ENCODE measurements at places on chromosomes 3 and 15.

GRCh38 chr3:112000966-112001365 is 2.2 kb downstream of the TAGLN3 start:
- DNase-seq: no peak

DNA sequence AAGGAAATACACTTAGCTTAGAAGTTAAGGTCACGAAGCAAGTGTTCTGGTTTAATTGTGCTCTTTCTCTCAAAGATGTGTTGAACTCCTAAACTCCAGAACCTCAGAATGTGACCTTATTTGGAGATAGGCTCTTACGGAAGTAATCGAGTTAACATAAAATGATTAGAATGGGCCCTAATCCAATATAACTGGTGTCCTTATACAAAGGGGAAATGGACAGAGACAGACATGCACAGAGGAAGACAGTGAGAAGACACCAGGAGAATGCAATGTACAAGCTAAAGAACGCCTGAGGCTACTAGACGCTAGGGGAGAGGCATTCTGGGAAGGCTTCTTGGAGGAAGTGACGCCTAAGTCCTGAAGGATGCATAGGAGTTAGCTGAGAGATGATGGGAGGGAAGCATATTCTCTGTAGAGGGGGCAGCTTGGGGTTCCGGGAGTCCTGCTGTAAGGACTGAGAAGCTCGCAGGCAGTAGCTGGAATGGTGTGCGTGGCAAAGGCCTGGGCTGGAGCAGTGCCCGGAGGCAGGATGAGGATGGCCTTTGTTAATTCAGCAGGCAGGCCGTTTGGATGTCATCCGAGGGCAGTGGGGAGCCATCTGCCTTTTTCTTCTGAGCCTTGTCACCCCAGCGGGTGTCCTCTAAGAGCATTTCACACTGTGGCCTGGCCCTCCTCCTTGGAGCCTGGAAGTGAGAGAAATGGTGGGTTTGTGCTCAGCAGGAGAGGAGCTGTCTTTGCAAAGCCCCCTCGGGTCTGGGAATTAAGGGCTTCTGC is 513.4 kb downstream of the SHQ1 start:
- DNase-seq: no peak

GRCh38 chr3:73618461-73618860 is 6.3 kb downstream of the PDZRN3 start:
- no peak for DNase-seq

- no peak for DNase-seq
These were observed 28.3 kb downstream of the LRIG1 start for GRCh38 chr3:66472313-66473134.

DNA sequence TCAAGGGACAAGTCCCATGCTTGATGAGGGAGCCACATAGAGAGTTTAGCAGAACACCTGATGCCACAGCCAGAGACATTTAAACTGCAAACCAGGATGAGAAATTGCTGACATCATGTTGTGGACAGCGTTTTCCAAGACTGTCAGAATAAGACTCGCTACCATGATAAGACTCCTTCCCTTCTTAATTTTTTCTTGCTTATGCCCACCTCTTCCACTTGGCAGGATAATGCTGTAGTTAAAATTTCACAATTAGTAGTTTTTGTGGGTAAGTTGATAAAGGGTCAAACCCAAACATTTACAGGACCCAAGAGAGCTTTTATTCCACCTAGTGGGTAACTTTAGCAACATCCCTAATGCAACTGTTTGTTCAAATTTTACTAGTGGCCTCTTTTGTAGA is 3.0 kb upstream of the PIAS1 start:
- DNase-seq: no peak

DNA sequence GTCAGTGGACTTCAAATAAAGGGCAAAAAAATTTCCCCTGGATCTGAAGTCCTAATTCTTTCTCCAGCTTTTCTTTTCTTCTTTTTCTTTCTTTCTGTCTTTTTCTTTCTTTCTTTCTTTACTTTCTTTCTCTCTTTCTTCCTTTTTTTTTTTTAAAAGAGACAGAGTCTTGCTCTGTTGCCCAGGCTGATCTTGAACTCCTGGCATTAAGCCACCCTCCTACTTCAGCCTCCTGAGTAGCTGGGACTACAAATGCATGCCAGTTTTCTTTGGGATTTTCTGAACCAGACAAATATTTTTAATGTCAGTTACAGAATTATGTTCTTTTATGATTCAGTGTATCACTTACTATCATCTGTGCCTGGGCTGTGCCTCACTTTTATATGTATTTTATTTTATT is 45.4 kb upstream of the CMTM8 start:
- DNase-seq: no peak

DNA sequence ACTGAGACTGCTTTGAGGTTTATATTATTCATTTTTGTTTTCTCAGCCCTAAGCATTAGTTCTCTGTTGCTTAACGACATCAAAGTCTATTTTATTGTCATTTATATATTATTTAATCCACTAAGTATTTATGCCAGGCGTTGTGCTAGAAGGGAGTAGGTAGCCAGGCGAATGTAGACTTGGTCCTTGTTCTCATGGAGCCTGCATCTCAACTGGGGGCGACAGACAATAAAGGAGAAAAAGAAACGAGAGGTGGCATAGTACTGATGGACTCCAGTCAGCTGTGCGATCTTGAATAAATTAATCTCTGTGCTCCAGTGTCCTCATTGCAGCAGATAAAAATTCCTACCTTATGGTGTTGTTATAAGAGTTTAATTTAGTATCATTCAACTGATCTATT is 49.7 kb downstream of the ETV5 start:
- no peak for DNase-seq

Measured in NCI-H446 (cell line).